ENCODE measurements at places on chromosomes 1 and 21. TPM values are rescaled to one million over a fixed set of nuclear protein-coding genes. Genes with fewer than 3 reads are reported as not detected.

Gene CSF3R
- total RNA-seq: not detected

Gene SPATA17
- total RNA-seq: 0.09 TPM

Gene CELA2A
- total RNA-seq: 0.19 TPM

Gene DNAJC28
- 0.94 TPM for total RNA-seq

Gene KIAA0040
- 17.3 TPM for total RNA-seq

Gene TDRD10
- 2.5 TPM for total RNA-seq

Gene LRRC8D
- 13.0 TPM for total RNA-seq

Gene LINGO4
- not detected for total RNA-seq

Gene KCNJ9
- total RNA-seq: not detected

Gene DCLRE1B
- 2.1 TPM for total RNA-seq

Gene ISG15
- total RNA-seq: 135 TPM

Gene ECM1
- total RNA-seq: 0.27 TPM

Gene TBX15
- total RNA-seq: 0.28 TPM

Gene RGS1
- not detected for total RNA-seq

Gene GBP7
- total RNA-seq: not detected

Gene NUP210L
- 0.09 TPM for total RNA-seq

Gene C8A
- not detected for total RNA-seq

Gene NEGR1
- total RNA-seq: 4.8 TPM

Gene IL10RB
- 30.7 TPM for total RNA-seq

Gene LCE2A
- total RNA-seq: not detected

Measured in endothelial cell of coronary artery (primary cell).